ENCODE measurements at places on chromosomes 13 and 19. TPM values are rescaled to one million over a fixed set of nuclear protein-coding genes. Genes with fewer than 3 reads are reported as not detected.
A peak's percentile ranks its signal among the peaks of the same experiment; 100 is the strongest.

Gene LILRA5
- not detected for total RNA-seq

Gene USHBP1
- total RNA-seq: 0.12 TPM

Gene RNF113B
- total RNA-seq: not detected

Gene ZNF582
- 10.1 TPM for total RNA-seq

Gene KLK10
- total RNA-seq: not detected

Gene B3GNT8
- 0.27 TPM for total RNA-seq

Gene OLFM2
- not detected for total RNA-seq

Gene TUBB4A
- 21.9 TPM for total RNA-seq

Gene LCP1
- total RNA-seq: 243 TPM

DNA sequence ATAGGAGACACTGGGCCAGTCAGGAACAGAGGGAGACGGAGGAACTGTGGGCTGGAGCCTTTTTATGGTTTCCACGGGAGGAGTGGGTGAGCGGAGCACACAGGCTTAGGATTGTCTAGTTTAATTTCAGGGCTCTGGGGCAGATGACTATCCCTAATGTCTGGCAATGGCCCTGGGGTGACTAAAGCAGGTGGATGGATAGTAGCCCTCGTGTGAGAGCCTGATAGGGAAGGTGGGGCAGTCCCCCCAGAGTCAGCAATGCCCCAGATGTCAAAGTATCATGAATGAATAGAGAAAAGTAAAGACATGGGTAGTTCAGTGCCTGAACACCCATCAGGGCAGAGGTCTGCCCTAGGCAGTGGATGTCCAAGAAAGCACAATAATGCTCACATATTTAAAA, 94.2 kb downstream of the ZDHHC20 start:
- no peaks in the 10 kb centered on the region for H3K27me3 ChIP-seq
- H3K4me1 ChIP-seq: no peaks in the 10 kb centered on the region
- H3K4me3 ChIP-seq: no peak overlapping the region
- H3K36me3 ChIP-seq: no peaks in the 10 kb centered on the region

GRCh38 chr13:66430269-66430668, 799.9 kb downstream of the PCDH9 start:
- no peak for DNase-seq
- H3K4me1 ChIP-seq: no peaks in the 10 kb centered on the region
- no peak overlapping the region for H3K27ac ChIP-seq
- H3K4me3 ChIP-seq: no peak overlapping the region
- H3K27me3 ChIP-seq: no peaks in the 10 kb centered on the region
- no peaks in the 10 kb centered on the region for H3K36me3 ChIP-seq

DNA sequence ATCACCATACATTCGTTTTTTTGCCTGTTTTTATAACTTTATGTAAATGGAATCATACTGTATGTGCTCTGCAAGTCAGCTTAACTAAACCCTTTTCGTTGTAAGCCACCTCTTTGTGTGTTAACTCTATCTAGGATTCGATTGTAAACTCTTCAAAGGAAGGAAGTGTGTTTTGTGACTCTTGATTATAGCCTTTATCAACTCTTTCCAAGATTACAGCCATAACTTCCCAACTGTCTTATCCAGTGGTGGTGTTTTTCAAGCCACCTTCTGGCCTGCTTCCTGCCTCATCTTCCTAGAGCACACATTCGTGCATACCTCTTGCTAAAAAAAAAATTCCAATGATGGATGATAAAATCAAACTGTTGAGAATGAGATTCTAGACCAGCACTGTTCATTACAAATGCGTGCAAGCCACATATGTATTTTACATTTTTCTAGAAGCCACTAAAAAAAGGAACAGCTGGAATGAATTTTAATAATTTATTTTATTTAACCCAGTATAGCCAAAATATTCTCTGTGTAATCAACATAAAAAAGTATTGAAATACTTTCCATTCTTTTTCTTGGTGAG, 12.0 kb upstream of the FBXL3 start:
- no peak overlapping the region for H3K4me3 ChIP-seq
- H3K27ac ChIP-seq: no peak overlapping the region
- peaks cover 6% of the 10 kb centered on the region for H3K36me3 ChIP-seq
- no peaks in the 10 kb centered on the region for H3K4me1 ChIP-seq
- DNase-seq: no peak

DNA sequence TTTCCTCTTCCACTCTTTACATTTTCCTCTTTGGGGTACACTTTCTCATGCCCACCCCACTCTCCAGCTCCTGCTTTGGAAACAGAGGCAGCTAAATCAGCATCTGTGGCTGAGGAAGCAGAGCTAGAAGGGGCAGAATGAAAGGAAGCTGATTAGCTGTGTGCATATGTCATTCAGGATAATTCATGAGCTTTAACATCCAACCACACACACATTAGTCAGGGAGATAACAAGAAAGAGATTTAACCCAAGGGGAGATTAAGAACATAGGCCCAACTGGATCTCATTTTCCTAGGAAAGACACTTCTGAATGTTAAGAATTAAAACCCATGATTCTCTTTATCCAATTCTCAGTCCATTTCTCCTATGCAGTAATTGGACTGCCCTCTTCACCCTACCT, 405.5 kb downstream of the TBC1D4 start:
- H3K4me3 ChIP-seq: no peak overlapping the region
- H3K27me3 ChIP-seq: no peaks in the 10 kb centered on the region
- no peak overlapping the region for H3K27ac ChIP-seq
- H3K4me1 ChIP-seq: no peaks in the 10 kb centered on the region
- no peaks in the 10 kb centered on the region for H3K36me3 ChIP-seq
- DNase-seq: no peak

DNA sequence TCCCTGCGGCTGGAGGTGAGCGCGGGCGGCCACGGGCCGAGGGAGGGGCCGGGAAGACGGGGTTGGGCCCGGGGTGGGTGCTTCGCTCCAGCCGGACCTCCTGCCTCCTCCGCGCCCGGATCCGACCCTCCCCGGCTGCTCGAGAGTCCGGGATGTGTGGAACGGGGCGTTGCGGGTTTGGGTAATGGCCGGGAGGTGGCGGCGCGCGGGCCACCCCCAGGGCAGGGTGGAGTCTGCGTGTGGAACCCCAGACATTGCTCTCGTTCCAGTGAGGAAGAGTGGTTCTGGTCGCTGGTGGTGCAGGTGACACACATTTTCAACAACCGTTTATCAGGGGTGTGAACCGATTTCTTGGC, 38.8 kb downstream of the ARHGEF7 start:
- no peaks in the 10 kb centered on the region for H3K27me3 ChIP-seq
- H3K4me3 ChIP-seq: peak overlapping the region; percentile 91
- peaks cover 3% of the 10 kb centered on the region for H3K36me3 ChIP-seq
- peak overlapping the region; percentile 64 for H3K27ac ChIP-seq
- peaks cover 18% of the 10 kb centered on the region for H3K4me1 ChIP-seq
- no peak for DNase-seq

- peaks cover 30% of the 10 kb centered on the region for H3K27me3 ChIP-seq
- H3K36me3 ChIP-seq: no peaks in the 10 kb centered on the region
- H3K4me3 ChIP-seq: no peak overlapping the region
- H3K4me1 ChIP-seq: no peaks in the 10 kb centered on the region
These were observed 293.3 kb downstream of the ZNF536 start for GRCh38 chr19:30665449-30665848.

DNA sequence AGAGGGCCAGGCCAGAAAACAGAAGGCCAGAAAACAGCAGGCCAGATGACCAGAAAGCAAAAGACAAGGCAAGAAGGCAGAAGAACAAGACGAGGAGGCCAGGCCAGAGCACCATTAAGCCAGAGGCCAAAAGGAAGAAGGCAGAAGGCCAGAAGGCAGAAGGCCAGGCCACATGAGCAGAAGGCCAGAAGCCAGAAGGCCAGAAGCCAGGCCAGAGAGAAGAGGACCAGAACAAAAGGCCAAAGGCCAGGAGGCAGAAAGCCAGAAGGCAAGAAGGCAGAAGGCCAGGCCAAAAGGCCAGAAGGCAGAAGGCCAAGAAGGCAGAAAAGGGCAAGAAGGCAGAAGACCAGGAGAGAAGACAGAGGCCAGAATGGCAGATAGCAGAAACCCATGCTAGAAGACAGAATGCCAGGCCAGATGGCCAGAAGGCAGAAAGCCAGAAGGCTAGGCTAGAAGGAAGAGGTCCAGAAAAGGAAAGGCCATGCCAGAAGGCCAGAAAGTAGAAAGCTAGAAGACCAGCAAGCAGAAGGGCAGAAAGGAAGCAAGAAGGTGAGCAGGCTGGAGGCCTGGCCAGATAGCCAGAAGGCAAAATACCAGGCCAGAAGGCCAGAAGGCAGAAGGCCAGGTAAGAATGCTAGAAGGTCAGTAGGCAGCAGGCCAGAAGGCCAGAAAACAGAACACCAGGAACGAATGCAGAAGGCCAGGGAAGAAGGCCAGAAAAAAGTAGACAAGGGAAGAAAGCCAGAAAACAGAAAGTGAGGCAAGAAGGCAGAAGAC, 187.6 kb downstream of the TUBA3C start:
- H3K4me3 ChIP-seq: no peak overlapping the region
- H3K4me1 ChIP-seq: no peaks in the 10 kb centered on the region

DNA sequence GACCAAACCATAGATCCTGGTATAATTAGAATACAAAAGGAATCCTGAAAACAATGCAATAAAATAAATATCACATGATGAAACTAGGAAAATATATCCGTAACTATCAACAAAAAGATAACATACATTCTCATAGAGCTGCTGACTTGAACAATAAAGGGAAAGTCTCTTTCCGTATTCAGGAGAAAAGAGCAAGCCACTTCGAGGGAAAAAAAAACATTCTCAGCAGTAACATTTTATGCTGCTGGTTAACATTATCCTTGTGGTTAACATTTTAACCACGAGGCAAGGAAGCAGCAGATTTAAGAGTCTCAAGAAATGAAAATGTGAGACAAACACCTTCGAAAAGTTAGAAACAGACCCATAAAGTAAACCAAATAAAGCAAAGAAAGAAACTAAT, 25.8 kb downstream of the NALCN start:
- H3K27me3 ChIP-seq: no peaks in the 10 kb centered on the region
- no peak overlapping the region for H3K27ac ChIP-seq
- H3K4me1 ChIP-seq: no peaks in the 10 kb centered on the region
- no peak overlapping the region for H3K4me3 ChIP-seq
- H3K36me3 ChIP-seq: no peaks in the 10 kb centered on the region

DNA sequence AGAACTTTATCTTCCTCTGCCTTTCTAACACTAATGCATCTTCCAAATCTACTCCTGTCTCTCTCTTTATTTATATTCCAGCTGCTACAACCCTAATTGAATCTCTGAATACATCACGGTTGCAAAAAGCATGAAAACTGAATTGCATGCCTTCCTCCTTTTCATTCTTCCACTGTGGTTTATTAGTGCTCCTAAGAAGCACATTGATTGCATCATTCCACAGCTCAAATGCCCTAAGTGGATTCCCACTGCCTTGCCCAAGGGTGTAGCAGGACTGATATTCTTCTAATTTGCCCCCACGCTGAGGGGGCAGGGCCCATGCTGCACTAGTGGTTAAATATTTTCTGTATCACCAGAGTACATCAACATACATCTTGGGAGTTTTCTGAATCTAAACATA, 640.8 kb downstream of the EFNB2 start:
- no peak overlapping the region for H3K4me3 ChIP-seq
- no peak overlapping the region for H3K27ac ChIP-seq
- DNase-seq: no peak
- no peaks in the 10 kb centered on the region for H3K4me1 ChIP-seq
- no peaks in the 10 kb centered on the region for H3K27me3 ChIP-seq

DNA sequence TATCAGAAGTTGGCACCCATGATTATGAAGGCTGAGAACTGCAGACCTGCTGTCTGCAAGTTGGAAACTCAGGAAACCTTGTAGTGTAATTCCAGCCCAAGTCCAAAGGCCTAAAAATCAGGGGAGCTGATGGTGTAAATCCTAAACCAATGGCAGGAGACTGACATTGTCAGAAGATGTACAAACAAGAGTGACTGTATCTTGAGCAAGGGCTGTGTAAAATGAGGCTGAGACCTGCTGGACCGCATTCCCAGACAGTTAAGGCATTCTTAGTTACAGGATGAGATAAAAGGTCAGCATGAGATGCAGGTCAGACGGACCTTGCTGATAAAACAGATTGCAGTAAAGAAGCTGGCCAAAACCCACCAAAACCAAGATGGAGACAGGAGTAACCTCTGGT, 147.7 kb downstream of the COG6 start:
- H3K4me1 ChIP-seq: no peaks in the 10 kb centered on the region
- no peaks in the 10 kb centered on the region for H3K27me3 ChIP-seq
- H3K36me3 ChIP-seq: no peaks in the 10 kb centered on the region
- DNase-seq: no peak
- no peak overlapping the region for H3K27ac ChIP-seq
- no peak overlapping the region for H3K4me3 ChIP-seq

- H3K27ac ChIP-seq: peak overlapping the region; percentile 28
- DNase-seq: peak; percentile 55
- H3K4me3 ChIP-seq: peak overlapping the region; percentile 53
- peaks cover 29% of the 10 kb centered on the region for H3K4me1 ChIP-seq
These were observed 11.2 kb upstream of the CEACAM21 start for GRCh38 chr19:41564515-41565378.

DNA sequence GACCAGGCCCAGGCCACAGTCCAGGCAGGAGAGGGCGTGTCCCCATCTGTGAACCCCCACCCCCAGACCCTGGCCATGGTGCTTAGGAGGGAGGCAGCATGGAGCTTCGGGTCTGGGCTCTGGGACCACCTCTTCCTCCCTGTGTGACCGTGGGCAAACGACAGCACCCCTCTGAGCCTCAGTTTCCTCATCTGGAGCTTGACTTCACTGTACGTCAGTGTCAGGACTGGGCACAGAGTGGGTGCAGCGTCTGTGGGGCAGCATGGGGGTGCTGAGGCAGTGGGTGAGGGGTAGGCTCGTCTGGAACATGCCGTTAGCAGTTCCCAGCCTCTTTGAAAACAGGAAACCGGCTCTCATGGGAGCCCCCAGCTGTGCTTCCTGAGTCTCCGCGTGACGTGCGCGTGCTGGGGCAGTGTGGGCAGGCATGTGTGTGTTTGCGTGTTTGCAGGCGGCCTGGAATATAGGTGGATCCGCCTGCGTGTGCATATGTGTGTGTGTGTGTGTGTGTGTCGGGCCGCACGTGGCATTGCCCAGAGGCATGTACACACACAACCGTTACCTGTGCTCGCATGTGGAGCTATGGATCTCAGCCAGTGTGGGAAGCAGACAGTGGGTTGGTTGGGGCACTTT, 15.8 kb downstream of the ARRDC2 start:
- H3K4me1 ChIP-seq: peaks cover 52% of the 10 kb centered on the region
- H3K27ac ChIP-seq: peak overlapping the region; percentile 95
- H3K36me3 ChIP-seq: no peaks in the 10 kb centered on the region
- H3K4me3 ChIP-seq: no peak overlapping the region
